ENCODE measurements at places on chromosomes 1 and 21.

GRCh38 chr1:202063093-202063492, 52.7 kb downstream of the ELF3 start:
- no peak for DNase-seq
- peaks cover 12% of the 10 kb centered on the region for H3K27me3 ChIP-seq
- no peaks in the 10 kb centered on the region for H3K36me3 ChIP-seq
- no peak overlapping the region for H3K27ac ChIP-seq
- no peaks in the 10 kb centered on the region for H3K4me1 ChIP-seq

DNA sequence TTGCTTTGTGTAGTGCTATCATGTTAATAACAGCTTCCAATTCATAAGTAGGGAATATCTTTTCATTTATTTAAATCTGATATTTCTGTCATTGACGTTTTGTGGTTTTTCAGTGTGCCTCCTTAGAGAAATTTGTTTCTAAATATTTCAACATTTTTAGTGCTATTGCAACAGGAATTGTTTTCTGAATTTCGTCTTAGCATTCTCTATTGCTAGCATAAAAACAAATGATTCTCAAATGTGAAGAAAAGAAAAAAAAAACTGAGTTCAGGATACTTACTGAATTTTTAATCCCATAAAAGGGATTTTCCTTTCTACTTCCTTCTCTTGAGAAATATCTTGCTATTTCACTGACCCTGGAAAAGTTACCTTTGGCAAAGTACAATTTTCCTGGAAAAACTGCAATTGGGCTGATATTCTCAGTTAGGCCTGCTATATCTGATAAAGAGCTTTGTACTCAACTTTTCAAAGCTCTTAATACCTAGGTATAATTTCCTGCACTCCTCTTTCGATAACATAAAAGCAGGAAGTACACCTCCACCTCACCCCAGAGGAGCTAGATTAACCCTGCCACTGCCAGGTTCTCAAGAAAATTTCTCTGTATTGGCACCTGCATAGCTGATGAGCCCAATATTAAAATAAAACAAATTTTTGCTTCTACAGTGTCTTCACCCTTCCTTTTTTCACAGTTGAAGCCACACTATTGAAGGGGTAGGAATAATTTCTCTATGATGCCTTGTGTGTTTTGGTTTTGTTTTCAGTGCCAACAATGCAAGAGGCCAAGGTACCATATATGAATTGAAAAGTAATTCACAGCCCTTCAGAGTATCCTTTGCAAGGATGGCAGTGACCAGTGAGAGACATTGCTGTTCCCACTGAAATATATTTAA, 35.6 kb downstream of the PTPN14 start:
- peaks cover 17% of the 10 kb centered on the region for H3K27me3 ChIP-seq
- no peak overlapping the region for H3K4me3 ChIP-seq
- no peak overlapping the region for H3K27ac ChIP-seq
- no peaks in the 10 kb centered on the region for H3K4me1 ChIP-seq

DNA sequence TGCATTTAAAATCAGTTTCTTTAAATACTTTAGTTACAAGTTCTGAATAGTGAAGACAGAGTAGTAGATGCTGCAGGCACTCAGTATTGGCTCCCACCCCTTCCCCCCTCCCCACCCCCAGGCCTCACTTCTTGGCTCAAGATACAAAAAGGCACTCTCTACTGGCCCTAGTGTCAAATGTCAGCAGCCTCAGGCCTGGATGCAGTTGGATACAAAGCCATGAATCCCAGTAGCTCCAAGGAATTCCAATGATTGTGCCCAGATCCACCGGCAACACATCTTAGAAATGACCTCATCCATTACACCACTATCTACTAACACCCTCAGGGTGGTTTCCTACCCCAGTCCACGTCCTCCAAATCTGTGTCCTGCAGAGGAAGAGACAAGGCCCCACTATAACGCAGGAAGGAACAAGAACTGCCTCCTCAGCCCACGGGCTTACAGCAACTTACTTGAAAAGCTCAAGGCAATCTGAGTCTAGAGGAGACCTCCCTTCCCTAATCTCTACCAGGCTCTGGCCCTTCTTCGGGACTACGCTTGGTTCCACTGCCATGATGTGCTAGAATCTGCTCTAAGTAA, 17.6 kb downstream of the ACADM start:
- no peak overlapping the region for H3K4me3 ChIP-seq
- H3K27me3 ChIP-seq = no peaks in the 10 kb centered on the region
- peaks cover 4% of the 10 kb centered on the region for H3K4me1 ChIP-seq
- H3K36me3 ChIP-seq = peaks cover 36% of the 10 kb centered on the region
- no peak for DNase-seq

- H3K36me3 ChIP-seq = no peaks in the 10 kb centered on the region
- peaks cover 2% of the 10 kb centered on the region for H3K27me3 ChIP-seq
- no peaks in the 10 kb centered on the region for H3K4me1 ChIP-seq
Observed at GRCh38 chr1:212542761-212543187, 65.8 kb upstream of the ATF3 start.

DNA sequence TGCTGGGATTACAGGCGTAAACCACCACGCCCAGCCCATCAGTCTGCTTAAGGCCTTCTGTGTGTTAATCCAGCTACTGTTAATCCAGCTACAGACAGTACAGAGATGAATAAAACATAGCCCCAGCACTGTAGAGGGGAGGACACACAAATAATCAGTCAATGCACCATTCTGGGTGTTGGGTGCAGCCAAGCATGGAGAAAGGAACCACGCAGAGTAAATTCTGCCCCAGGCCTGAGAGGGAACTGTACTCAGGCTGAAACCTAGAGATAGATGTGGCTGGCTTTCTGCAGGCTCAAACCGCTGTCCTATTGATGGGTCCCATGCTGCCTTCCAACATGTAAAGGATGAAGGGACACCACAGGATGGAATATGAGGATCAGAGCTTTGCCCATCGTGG, 136.8 kb upstream of the IGSF21 start:
- no peak for DNase-seq
- peaks cover 15% of the 10 kb centered on the region for H3K27me3 ChIP-seq
- H3K4me1 ChIP-seq = no peaks in the 10 kb centered on the region
- H3K4me3 ChIP-seq = no peak overlapping the region
- H3K36me3 ChIP-seq = no peaks in the 10 kb centered on the region

DNA sequence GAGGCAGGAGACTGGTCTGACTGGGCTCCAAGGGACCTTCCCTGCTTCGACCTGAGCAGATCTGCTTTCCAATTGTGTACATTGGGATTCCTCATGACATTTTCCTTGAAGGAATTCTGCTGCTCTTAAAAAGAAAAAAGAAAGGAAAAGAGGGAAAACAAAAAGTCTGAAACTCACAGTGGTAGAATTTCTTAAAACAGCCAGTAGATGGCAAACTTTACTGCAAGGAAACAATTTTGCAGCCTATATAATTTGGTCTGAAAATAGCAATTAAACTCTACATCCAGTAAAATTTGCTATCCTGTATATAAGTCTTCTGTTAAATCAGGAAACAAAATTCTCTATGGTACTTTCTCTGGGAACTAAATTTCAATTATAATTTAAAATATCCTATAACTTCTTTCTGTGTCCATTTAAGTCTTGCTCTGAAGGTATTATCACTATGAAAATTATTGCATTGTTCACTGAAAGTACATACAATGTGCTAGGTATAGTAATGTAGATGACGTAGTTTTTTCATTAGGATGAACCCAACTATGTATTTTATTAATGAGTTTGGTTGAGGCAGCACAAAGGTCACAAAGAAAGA, 59.8 kb downstream of the CRB1 start:
- H3K27ac ChIP-seq = no peak overlapping the region
- no peaks in the 10 kb centered on the region for H3K36me3 ChIP-seq
- no peak for DNase-seq
- no peaks in the 10 kb centered on the region for H3K27me3 ChIP-seq
- H3K4me3 ChIP-seq = no peak overlapping the region

GRCh38 chr1:114691061-114691460, 4.3 kb downstream of the AMPD1 start:
- DNase-seq = no peak
- no peak overlapping the region for H3K27ac ChIP-seq
- no peaks in the 10 kb centered on the region for H3K4me1 ChIP-seq
- no peak overlapping the region for H3K4me3 ChIP-seq
- H3K27me3 ChIP-seq = peaks cover 20% of the 10 kb centered on the region

GRCh38 chr1:21497466-21498061, 11.7 kb upstream of the ALPL start:
- H3K27me3 ChIP-seq = peaks cover 5% of the 10 kb centered on the region
- no peak for DNase-seq
- H3K36me3 ChIP-seq = no peaks in the 10 kb centered on the region
- H3K4me3 ChIP-seq = no peak overlapping the region
- no peak overlapping the region for H3K27ac ChIP-seq
- H3K4me1 ChIP-seq = no peaks in the 10 kb centered on the region

GRCh38 chr1:87449348-87449963, 120.8 kb downstream of the LMO4 start:
- no peaks in the 10 kb centered on the region for H3K36me3 ChIP-seq
- peaks cover 26% of the 10 kb centered on the region for H3K4me1 ChIP-seq
- H3K27me3 ChIP-seq = no peaks in the 10 kb centered on the region
- DNase-seq = peak; percentile 11
- no peak overlapping the region for H3K4me3 ChIP-seq

- DNase-seq = no peak
- peaks cover 58% of the 10 kb centered on the region for H3K27me3 ChIP-seq
- no peaks in the 10 kb centered on the region for H3K36me3 ChIP-seq
- H3K4me1 ChIP-seq = peaks cover 10% of the 10 kb centered on the region
- H3K27ac ChIP-seq = no peak overlapping the region
Observed at GRCh38 chr1:214547747-214548146, 3.7 kb downstream of the PTPN14 start.

GRCh38 chr1:46301406-46301807, 2.0 kb downstream of the LRRC41 start:
- peaks cover 35% of the 10 kb centered on the region for H3K4me1 ChIP-seq
- peak overlapping the region; percentile 99 for H3K27ac ChIP-seq
- H3K4me3 ChIP-seq = peak overlapping the region; percentile 96
- H3K36me3 ChIP-seq = peaks cover 36% of the 10 kb centered on the region
- no peaks in the 10 kb centered on the region for H3K27me3 ChIP-seq

DNA sequence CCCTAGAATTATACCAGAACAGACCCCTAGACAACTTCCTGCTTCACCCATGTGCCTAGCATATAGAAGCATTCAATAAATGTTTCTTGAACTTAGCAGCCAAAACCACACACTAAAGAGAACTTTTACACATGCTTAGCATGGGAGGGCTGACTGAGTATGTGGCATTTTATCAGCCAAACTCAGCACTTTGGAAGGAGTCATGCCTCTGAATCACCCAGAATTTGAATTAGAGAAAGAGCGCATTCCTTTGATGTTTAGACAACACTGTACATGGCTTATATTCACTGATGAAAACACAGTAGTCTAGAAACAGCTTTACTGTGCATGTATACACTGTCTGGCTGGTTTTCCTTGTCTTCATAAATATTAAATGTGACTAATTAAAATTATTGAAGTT, 26.1 kb downstream of the SPAG17 start:
- no peak overlapping the region for H3K27ac ChIP-seq
- H3K36me3 ChIP-seq = no peaks in the 10 kb centered on the region
- H3K4me3 ChIP-seq = no peak overlapping the region
- peaks cover 3% of the 10 kb centered on the region for H3K27me3 ChIP-seq
- DNase-seq = no peak

- no peak overlapping the region for H3K4me3 ChIP-seq
- H3K27me3 ChIP-seq = peaks cover 39% of the 10 kb centered on the region
- H3K4me1 ChIP-seq = no peaks in the 10 kb centered on the region
Observed at GRCh38 chr1:165403835-165404482, 41.0 kb downstream of the RXRG start.

- peaks cover 11% of the 10 kb centered on the region for H3K4me1 ChIP-seq
- H3K27me3 ChIP-seq = no peaks in the 10 kb centered on the region
- H3K36me3 ChIP-seq = peaks cover 15% of the 10 kb centered on the region
- no peak overlapping the region for H3K4me3 ChIP-seq
- no peak overlapping the region for H3K27ac ChIP-seq
Observed at GRCh38 chr1:248812736-248813425, 12.8 kb downstream of the SH3BP5L start.

DNA sequence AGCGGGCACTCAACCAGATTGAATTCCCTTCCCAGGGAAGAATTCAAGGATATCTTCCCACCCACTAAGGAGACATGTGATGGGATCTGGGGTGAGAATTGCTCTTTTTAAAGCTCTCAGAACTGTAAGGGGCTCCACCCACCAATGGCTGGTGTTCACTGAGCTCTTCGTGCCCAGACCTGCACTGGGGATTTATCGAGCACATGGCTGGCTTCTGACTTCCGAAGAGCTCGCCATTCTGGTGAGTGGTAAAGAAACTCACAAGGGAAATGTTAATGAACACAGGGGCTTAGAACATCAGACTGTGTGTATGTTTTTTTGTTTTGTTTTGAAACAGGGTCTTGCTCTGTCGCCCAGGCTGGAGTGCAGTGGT, 9.8 kb downstream of the PADI3 start:
- DNase-seq = no peak
- no peaks in the 10 kb centered on the region for H3K4me1 ChIP-seq
- no peak overlapping the region for H3K4me3 ChIP-seq
- H3K27me3 ChIP-seq = peaks cover 2% of the 10 kb centered on the region
- no peaks in the 10 kb centered on the region for H3K36me3 ChIP-seq
- no peak overlapping the region for H3K27ac ChIP-seq

DNA sequence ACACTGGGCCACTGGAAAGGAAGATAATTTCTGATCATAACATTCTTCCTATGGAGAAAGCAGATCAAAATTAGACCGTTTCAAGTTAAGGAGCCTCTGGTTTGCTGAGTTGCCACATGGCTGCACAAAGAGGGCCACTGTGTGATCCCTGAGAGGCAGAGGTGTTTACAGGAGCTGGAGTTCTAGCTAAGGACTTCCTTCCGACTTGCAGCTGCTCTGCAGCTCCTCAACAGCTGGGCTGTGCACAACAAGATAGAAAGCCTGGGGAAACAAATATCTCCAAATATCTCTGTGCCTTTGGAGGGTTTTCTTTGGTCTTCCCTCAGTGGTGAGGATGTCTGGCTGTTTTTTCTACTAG, 26.8 kb downstream of the GADD45A start:
- H3K4me3 ChIP-seq = no peak overlapping the region
- H3K27ac ChIP-seq = no peak overlapping the region
- DNase-seq = no peak
- no peaks in the 10 kb centered on the region for H3K36me3 ChIP-seq
- no peaks in the 10 kb centered on the region for H3K27me3 ChIP-seq

- DNase-seq = no peak
- H3K36me3 ChIP-seq = peaks cover 87% of the 10 kb centered on the region
- peak overlapping the region; percentile 37 for H3K27ac ChIP-seq
Observed at GRCh38 chr1:42689912-42690311, 7.7 kb downstream of the YBX1 start.

- no peaks in the 10 kb centered on the region for H3K36me3 ChIP-seq
- no peaks in the 10 kb centered on the region for H3K4me1 ChIP-seq
- no peak for DNase-seq
Observed at GRCh38 chr1:201265756-201266155, 17.6 kb upstream of the PKP1 start.
